Fibroblast of villous mesenchyme (primary cell): ENCODE measurements at places on chromosomes 2 and 18. TPM values are rescaled to one million over a fixed set of nuclear protein-coding genes. Genes with fewer than 3 reads are reported as not detected.

The SERPINB8 gene
- total RNA-seq: 23.5 and 32.0 TPM in 2 replicates

The LRP1B gene
- total RNA-seq: 1.6 and 2.2 TPM in 2 replicates

DNA sequence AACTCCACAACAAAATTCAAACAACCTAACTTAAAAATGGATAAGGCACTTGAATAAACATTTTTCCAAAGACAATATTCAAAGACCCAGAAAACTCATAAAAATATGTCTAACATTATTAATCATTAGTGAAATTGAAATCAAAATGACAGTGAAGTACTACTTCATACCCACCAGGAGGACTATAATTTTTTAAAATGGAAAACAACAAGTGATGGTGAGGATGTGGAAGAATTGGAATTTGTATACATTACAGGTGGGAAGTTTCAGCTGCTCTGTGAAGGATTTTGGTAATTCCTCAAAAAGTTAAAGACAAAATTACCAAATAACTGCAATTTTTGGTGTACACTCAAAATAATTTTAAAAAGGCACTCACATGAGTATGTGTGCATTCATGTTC, 920.0 kb downstream of the TDRD15 start:
- DNase-seq: no peak

GRCh38 chr2:97885841-97886240, 109.9 kb downstream of the TMEM131 start:
- DNase-seq: no peak
